ENCODE measurements at places on chromosomes 3 and 15.

DNA sequence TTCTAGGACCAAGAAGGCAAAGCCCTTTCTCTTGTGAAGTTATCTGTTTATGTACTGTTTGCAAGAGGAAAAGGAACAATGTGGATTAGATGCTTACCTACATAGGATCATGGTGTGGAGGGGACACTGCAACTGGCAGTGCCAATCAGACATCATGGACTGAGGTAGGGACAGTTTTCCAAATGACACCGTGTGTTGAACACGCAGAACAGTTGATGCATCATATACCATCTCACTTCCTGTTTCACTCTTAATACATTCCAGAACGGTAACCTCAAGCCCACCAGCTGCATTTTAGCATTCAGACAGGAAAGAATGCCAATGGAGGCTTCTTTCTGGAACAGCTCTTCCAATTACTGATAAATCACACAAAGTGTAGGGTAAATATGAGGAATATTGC is 397.7 kb upstream of the LMCD1 start:
- DNase-seq, result no peak

- no peak for DNase-seq
Observed at GRCh38 chr3:147925272-147925671, 516.1 kb downstream of the ZIC1 start.

DNA sequence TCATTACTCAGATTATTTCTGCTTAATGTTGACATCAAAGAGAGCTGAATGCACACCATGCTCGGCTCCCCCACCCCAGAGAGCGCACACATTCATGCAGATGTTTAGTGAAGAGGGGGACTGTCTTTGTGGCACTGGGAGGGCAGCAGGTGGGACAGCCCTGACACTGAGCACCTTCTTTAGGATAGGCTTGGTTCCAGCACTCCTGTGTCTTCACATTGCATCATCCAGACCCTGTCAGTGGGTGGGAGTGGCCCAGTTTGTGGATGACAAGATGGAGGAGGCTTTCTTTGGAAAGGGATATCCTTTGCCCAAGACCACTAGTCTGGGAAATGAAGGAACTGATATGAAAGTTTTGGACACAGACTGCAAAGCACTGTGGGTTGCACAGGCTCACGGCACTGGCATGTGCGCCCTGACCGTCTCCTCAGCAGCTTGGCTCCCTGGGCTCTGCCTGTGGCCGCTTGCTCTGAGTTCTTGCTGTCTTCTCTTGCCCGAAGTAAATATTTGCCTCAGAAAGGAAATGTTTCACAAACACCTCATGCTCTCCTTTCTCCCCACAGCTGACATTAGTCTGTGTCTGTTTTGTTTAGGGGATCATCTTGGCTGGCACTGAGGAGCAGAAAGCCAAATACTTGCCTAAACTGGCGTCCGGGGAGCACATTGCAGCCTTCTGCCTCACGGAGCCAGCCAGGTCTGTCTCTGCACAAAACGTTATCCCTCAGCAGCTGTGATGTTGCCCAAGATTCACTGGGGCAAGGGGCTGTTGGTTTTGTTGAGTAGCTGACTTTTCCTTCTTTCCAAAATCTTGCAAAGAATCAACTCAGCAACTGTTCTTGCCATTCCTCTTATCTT is 16.6 kb downstream of the ACAD9 start:
- DNase-seq, result no peak

- DNase-seq, result no peak
Observed at GRCh38 chr3:143266511-143266910, 146.9 kb downstream of the CHST2 start.

GRCh38 chr15:77420610-77421369 is at the start of gene HMG20A:
Gene HMG20A, plus strand, starts transcription at chr15:77420888. Its CDS starts 37,520 bp downstream, at chr15:77458408.
- peak; percentile 82 for DNase-seq

DNA sequence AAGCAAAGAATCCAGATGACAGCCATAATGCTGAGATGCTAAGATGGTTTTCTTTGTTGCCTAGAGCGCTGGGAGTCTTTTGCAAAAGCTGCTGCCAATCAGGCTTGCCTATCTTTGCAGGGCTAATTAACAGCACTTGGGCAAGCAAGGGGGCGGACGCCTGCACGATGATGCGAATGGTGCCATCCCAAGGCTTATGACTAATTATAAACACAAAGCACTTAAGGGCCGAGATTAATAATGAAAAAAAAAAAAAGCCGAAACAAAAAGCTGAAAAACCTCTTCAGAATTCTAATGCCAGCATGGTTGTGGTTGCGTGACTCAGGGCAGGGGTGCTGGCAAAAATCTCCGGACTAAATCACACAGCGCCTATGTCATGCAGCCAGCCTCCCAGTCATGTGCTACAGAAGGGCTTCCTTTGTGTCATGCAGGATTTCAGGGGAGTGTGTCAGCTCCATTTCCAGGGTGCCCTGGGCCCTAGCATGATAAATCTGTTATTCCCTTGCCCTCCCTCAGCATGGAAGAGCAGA is 185.0 kb upstream of the ANKRD28 start:
- no peak for DNase-seq

DNA sequence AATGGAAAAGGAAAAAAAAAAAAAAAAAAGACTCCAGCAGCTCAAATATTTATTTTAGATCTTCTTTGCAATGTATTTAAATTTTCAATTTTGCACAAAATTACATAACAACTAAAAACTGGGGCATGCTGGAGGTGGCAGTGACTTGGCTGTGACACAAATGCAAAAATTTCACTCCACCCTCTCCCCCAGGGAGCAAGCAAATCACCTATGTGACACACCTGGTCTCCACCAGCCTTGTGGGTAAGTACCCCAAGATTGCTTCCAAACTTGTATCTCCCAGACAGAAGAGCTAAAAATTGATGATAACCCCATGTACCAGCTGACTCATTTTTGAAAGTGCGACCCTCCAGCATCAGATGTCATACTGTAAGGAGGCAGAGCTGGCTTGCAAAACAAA is 32.0 kb downstream of the UBE3A start:
- no peak for DNase-seq

DNA sequence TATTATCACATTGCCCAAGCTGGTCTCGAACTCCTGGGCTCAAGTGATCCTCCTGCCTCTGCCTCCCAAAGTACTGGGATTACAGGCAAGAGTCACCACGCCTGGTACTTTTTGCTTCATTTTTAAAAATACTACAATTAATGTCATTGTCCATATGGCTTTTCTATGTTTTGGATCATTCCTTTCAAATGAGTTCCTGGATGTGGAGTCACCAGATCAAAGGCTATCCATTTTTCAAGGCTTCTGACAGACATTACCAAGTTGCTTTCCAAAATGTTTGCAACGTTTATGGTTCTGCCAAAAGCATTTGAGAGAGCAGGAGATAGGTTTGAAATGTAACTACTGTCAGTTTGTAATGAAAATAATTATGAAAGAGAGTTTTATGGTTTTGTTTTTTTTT is 34.2 kb upstream of the BCL2L10 start:
- no peak for DNase-seq

GRCh38 chr15:38070778-38071177 is 136.3 kb downstream of the TMCO5A start:
- DNase-seq, result no peak

DNA sequence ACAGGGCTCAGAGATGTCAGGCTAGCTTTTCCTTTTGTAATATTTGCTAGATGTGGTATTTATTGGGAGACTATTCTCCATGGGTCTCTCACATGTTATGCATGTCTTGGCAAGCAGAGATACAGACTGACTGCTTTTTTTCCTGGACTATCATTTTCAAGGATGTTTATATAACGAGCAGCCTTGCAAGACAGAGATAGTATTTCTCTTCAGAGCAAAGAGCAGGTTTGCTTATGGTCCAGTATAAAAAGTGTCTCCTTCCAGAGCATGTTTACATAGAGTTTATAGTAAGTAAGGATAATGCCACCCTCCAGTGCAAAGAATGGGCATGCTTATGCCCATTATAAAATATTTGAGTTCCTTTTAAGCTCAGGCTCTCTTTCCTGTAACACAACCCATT is 24.6 kb downstream of the GTF2E1 start:
- no peak for DNase-seq

GRCh38 chr3:49872801-49873281 is 3.1 kb upstream of the CAMKV start:
- DNase-seq, result no peak

GRCh38 chr3:187318819-187319616 is 27.5 kb upstream of the MASP1 start:
- DNase-seq, result peak; percentile 65

- DNase-seq, result no peak
Observed at GRCh38 chr15:86735247-86736040, 655.8 kb downstream of the AGBL1 start.

DNA sequence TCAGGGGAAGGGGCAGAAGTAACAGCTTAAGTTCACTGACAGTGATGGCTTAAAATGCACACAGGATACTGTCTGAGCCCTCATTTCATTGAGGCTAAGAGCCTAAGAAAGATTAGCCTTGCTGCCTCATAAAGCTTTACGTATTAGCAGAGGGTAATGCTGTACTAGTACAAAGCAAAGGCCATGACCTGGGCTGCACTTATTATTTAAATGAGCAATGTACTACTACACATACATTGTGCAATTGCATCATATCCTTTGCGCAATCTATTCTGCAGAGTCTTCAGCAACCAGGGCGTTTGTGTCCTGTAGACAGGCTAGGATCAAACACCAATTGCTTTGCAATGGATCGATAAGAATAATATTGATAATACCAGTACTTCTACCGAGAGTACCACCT is 221.8 kb downstream of the TPRG1 start:
- DNase-seq, result no peak

DNA sequence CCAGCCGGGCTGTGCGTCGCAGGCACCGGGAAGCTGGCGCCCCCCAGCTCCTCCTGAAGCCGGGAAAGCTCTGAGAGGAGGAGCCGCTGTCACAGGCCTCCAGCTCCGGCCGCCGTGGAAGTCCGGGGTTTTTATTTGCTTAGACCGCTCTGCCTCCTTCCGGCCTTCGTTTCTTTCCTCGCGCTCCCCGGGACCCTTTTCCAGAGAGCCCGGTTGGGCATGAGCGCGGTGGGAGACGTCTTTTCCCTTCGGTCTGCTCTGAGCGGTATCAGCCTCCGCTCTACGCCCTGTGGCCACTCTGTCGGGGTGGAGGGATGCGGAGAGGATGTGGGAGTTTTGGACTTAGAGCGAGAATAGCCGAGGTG is 559 bp downstream of the SENP5 start:
- peak; percentile 59 for DNase-seq

- DNase-seq, result no peak
Observed at GRCh38 chr3:25040748-25041147, 387.3 kb upstream of the RARB start.

- DNase-seq, result no peak
Observed at GRCh38 chr3:47261301-47261700, 21.3 kb downstream of the KIF9 start.

DNA sequence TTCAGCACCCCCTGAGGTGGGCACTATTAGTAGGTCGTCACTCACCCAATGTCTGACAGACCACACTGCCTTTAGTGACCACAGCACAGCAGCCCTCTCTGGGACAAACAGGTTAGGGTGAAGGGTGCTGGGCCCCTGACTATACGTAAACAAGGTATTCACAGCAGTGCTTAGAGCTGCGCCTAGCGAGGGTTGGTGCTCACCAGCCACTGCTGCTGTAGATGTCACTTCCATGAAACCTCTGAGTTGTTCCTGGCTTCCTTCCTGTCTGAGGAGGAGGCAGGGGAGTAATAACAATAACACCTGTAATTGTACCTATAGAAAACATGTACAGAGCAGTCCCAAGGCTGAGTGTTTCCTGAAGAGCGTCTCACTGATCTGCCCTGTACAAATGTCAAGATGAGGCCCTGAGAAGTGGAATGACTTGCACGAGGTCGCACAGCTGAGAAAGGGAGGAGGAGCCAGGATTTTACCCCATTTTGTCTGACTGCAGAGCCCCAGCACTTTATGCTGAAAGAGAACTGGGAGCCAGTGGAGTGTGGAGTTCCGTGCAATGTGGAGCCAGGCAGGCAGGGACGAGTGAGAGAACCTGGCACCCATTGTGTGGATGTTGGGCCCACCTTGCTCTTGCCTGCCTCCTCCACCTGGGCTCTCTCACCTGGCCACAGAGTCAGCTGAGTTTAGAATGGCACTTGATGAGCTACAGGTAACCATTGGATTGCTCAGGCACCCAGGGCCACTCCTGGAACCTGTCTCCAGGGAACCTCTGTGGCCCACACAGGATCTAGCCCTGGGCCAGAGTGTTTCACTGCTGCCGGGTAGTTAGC is 93.8 kb downstream of the DNAJB8 start:
- DNase-seq, result no peak

GRCh38 chr3:140493271-140493670 is 184.6 kb upstream of the TRIM42 start:
- DNase-seq, result no peak
